Activated CD4-positive, alpha-beta T cell treated with anti-CD3 and anti-CD28 coated beads for 24 hours (primary cell): ENCODE measurements at places on chromosomes 2 and 18.

DNA sequence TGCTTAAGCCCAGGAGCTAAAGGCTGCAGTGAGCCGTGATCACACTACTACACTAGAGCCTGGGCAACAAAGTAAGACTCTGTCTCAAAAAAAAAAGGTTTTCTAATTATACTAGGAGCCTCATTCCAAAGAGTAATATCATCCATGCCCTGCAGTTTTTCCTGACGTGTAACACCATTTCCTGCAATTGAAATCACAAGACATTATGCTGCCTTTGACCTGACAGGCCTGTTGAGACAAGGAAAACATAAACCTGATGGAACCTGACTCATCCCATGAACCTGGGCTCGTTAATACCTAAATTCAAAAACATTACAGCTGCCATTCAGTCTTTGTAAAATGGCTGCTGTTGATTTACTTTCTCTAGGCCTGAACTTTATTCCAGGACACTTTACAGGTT, 58.7 kb upstream of the PEX13 start:
- no peak for DNase-seq

GRCh38 chr2:10162586-10163497, 40.3 kb downstream of the RRM2 start:
- DNase-seq: no peak

GRCh38 chr2:30239308-30239985, 8.1 kb downstream of the LBH start:
- DNase-seq: peak; percentile 71

GRCh38 chr2:29322011-29322410, 206.8 kb downstream of the CLIP4 start:
- no peak for DNase-seq

DNA sequence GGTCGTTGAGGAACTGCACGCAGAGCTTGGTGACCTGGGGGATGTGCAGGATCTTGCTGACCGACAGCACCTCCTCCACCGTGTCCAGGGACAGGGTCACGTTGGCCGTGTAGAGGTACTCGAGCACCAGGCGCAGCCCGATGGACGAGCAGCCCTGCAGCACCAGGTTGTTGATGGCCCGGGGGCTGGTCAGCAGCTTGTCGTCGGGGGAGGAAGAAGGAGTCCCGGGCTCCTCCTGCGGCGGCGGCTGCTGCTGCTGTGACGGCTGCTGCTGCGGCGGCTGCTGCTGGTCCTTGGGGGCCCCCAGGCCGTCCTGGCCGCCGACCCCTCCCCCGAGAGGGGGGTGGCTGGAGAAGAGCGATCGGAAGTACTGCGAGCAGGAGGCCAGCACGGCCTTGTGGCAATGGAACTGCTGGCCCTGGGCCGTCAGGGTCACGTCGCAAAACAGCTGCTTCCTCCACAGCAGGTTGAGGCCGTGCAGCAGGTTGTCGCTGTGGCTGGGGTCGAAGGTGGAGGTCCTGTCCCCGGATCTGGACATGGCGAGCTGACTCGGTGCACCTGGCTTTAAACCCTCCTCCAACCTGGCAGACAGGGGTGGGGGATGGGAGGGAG, 2.7 kb downstream of the KLHL14 start:
- DNase-seq: no peak

- no peak for DNase-seq
Observed at GRCh38 chr2:33317369-33318007, 159.0 kb upstream of the RASGRP3 start.

GRCh38 chr18:7566244-7566566, 911 bp upstream of the PTPRM start:
- DNase-seq: no peak

GRCh38 chr2:137321566-137321965, 556.2 kb downstream of the THSD7B start:
- no peak for DNase-seq

DNA sequence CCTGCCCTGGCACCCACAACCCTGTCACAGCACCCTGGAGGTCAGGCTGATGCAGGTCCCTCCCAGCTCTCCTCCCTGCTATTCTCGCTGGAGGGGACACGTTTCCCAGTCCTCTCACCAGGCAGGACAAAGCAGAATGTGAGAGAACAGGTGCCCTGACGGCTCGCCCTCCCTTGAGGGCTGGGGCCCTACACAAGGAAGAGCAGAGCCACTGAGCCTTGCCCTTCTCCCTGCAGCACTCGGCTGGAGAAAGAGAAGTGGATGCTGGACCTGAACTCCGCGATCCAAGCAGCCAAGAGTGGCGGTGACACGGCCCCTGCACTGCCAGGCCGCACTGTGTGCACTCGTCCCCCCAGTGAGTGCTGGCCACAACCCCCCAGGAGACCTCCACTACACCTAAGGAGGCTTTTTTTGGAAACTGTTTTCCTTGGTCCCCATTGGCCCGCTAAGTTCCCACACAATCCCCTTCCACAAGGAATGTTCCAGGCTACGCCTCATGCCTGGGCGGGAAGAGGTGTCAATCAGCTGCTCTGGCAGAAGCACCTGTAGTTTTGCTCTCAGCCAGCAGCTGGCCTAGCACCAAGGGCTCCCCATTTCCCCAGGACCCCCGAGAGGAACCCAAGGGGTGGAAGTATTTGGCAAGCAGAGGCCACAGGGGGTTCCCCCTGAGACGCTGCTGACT, 17.4 kb downstream of the STK25 start:
- DNase-seq: no peak

DNA sequence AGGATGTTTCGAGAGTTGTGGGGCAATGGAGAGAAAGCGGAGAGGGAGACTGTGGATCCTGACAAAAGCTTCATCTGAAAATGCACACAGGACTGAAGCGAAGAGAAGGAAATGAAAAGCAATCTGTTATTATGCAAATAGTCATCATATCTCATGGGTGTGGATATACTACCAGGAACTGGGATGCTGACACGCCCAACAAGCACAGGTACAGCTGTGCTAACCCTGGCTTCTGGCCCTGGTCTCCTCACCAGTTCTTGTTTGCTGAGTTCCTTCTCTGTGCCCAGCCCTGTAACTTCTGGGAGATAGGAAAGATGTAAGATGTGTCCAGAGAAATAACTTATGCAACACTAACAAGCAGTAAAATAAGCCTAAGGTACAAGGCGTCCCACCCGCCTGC, 358.8 kb downstream of the CMPK2 start:
- DNase-seq: no peak

GRCh38 chr2:201932511-201932910, 101.1 kb upstream of the FZD7 start:
- no peak for DNase-seq

DNA sequence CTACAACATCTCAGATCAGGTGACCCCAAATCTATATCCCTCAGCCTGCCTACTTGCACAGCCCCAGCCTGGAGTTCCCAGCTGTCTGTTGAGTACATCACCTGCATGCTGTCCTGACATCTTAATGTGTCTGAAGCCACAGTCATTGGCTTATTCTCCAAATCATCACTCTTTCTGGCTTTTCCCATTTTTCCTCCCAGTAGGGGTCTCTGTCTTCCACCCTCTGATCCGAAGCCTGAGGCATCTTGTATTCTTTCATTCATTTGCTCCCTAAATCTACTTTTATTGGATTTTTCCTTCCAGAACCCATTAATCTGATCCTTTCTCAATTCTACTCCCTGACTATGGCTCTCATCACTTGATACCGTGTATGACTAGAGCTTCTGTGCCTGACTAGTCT, 332.9 kb upstream of the DCC start:
- no peak for DNase-seq

- DNase-seq: no peak
Observed at GRCh38 chr2:192123847-192124246, 70.9 kb downstream of the TMEFF2 start.

DNA sequence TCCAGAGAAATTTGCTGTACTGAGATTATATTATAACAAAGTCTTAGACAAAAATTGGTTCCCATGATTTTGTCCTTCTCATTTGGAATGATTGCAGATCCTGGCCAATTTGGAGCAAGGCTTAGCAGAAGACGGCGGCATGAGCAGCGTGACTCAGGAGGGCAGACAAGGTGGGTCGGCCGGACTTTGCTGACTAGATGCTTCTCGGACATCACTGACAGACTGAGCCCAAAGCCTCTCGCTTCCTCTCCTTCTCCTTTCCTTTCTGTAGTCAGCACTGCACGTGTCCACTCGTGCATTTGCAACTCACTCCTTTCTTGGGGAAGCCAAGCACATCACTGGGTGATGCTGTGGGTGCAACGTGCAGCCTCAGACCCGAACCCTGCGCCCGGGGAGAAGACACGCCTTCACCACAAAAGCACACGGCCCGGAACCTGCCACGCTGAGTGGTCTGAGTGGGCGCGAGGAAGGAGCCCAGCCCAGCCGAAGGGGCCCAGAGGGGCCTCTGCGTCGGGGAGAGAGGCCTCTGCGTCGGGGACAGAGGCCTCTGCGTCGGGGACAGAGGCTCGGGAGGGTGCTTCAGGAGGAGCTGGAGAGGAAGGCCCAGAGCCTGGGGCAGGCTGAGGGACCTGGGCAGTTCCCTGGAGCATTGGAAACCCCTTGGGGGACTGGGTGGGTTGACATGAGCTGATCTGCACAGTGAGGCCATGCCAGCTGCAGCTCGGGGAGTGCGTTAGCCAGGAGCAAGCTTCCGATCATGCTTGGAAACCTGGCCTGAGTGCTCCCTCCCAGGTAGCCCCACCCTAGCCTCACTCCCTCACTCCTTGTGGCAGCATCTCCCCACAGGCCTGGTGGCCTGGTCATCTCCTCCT, 61.6 kb downstream of the ADI1 start:
- DNase-seq: no peak
